ENCODE measurements at places on chromosomes 3 and 15.

- DNase-seq = no peak
Measured at GRCh38 chr3:146382386-146382785, 87.0 kb downstream of the PLSCR2 start.

GRCh38 chr15:47429376-47429775, 287.9 kb upstream of the SEMA6D start:
- DNase-seq = no peak

GRCh38 chr15:101310508-101310907, 15.5 kb upstream of the SNRPA1 start:
- DNase-seq = no peak

DNA sequence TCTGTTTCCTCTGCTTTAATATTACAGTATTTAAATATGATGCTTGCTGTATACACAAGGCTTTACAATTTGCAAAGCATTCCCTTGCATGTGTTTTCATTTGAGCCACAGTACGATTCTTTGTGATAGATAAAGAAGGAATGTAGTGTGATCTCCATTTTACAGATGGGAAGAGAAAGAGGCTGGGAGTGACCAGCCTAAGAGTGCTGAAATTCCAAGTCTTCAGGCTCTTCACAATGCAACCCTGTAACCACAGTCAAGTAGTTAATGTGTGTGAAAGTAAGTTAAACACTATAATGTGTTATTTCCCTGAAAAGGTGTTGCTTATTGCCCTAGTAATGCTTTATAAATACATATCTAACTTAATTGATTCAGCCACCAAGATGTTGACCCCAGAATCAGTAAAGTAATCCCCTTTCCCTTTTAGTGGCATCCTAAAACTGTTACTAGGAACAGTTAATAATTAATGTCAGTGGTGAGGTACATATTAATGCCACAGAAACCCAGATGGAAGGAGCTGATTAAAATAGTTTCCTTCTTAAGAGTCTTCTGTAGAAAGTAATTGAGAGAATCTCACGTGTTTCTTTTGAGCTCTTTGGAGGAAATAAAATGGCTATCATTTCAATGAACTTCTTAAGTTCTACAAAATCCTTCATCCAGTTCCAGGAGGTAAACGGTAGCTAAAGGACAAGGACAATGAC, 110.4 kb downstream of the IL12A start:
- DNase-seq = peak; percentile 19

DNA sequence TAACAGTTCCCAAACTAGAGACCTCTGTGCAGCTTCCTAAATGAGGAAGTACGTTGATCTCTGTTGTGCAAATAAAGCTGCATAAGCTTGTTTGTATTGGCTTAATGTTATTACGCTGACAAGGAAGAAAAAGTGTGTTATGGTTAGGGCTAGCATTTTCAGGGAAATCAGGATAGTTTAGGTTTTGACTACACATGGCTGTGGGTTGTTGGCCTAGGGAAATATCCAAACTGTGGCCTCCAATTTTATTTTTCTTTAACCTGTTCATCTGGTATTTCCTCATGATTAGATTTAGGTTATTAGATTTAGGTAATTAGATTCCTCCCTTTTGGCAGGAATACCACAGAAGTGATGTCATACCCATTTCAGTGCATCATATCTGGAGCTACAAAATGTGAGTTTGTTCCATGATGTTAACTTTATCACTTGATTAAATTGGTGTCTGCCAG, 8.7 kb upstream of the MCCC1 start:
- DNase-seq = no peak

DNA sequence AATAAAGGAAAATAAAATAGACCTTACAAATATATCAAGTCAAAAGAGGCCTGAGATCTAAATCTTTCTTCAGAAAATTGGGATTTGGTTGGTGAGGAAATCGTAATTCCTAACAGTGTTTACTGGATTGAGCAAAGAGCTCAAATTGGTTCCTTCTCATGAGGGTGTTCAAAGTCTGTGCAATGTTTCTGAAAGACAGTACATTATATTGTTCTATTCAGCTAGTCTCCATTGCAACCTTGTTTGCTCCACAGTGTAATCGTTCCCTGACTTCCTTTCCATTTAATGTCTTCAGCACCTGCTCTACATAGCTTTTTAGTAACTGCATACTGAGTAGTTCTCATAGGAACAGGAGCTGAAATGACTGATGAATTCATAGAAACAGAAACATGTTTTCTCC, 326.8 kb downstream of the SUCLG2 start:
- no peak for DNase-seq

- no peak for DNase-seq
Measured at GRCh38 chr3:132435224-132435910, 18.1 kb downstream of the DNAJC13 start.

DNA sequence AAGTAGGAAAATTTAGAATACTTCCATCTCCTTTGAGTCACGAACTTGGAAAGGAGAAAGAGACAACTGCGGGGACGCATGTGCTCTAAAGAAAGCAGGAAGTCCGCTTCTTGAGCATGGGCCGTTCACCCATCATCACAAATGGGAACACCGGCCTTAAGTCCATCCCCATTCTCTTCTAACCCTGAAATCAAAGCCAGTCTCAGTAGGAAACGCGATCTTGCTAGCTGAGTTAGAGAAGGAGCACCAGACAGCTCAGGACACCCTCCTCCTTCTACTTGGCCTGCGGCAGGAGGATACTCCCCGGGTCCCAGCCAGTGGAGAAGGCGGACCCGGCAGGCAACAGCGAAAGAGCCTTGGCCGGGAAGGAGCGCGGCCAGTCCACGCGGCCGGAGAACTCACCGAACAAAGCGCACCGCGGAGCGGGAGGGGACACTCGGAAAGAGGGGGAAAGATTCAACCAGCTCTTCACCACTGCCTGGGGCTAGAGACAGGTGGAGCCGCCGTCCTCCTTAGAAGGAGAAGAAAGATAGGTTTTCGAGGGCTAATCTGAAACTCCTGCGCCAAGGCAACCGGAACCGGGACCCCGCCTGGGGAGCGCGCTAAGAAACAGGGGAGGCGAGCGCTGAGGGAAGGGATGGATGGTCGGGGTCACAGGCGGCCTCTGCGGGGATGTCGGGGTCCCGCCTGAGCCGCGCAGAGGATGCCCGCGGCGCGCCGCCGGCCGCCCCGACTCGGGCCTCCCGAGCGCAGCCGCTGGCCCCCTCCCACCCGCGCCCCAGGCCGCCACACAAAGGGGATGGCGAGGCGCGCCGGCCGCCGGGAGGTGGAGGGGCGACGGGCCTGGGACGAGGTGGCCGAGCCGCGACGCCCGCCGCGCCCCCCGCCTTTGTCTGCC, 818 bp downstream of the SLC4A7 start:
- peak; percentile 18 for DNase-seq

GRCh38 chr15:72774696-72775383, 8.7 kb downstream of the ADPGK start:
- DNase-seq = no peak

DNA sequence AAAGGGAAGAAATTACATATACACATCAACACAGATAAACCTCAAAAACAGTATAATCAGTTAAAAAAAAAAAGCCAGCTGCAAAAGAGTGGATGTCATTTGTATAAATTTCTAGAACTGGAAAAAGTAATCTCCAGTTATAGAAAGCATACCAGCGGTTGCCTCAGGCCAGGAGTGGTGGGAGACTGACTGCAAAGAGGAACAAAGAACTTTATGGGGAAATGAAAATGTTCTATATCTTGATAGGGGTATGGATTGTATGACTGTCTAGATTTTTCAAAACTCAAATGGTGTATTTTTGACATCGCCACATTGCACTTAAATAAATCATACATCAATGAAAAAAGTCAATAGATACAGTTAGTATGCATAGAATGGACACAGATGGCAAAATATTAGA, 241.6 kb downstream of the SCAPER start:
- no peak for DNase-seq

DNA sequence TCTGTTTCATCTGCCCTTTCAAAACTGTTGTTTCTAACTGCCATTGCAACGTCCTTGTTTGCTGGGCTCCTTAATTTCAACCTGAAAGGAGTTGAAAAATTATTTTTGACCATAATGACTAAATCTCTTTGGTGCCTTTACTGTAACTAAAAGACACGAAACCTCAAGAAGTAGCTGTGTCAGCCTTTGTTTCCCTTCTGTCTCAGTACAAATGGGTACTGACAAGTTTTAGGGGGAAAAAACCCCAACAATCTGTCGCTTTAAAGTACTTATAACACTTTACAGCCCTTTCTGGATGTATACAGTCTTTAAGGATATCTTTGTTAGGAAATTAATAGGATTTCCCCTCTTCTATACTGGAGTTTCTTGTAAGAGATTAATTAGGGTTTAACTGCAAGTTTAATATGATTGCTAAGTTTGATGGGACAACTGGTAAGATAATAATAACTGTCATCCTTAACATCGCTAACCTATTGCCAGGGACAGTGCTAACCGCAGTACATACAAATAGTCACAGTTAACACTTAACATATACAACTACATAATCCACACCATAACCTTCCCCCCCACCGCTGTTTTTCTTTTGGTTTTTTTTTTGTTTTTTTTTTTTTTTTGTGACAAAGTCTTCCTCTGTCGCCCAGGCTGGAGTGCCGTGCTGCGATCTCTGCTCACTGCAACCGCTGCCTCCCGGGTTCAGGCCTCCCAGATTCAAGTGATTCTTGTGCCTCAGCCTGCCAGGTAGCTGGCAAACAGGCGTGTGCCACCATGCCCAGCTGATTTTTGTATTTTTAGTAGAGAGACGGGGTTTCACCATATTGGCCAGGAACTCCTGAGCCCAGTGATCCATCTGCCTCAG, 1.7 kb downstream of the GXYLT2 start:
- no peak for DNase-seq

- DNase-seq = no peak
Measured at GRCh38 chr3:13087320-13087990, 14.2 kb upstream of the IQSEC1 start.

DNA sequence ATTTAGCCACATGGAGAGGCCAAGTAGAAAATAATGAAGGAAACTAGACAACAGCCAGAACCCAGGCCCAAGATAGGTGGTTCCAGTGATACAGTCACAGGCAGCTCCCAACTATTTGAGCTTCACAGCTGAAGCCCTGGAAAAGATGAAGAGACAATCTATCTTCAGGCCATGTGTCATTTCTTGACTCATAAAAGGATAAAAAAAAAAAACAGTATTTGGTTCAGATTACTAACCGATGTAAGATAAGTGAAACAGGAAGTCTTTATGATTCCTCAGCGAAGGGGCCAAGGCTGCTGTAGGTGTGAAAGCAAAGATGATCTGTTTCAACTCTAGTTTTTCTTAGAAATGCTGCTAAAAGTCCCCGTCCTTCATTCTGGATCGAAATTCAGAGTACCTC, 394.6 kb downstream of the ZNF385D start:
- no peak for DNase-seq

DNA sequence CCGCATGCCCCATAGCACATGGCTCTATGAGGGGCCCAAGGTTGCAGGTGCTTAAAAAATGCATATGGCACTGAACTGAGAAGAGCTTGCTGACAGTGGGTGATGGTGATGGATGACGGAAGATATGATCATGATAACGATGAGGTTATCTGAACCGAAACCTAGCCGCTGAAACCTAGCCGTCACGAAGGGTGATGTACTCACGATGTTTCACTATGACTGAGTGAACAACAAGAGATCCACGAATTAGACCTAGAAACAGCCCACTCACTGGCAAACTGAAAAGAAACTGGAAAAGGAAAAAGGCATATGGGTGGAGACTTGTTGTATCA, 57.6 kb upstream of the BCL6 start:
- peak; percentile 10 for DNase-seq

DNA sequence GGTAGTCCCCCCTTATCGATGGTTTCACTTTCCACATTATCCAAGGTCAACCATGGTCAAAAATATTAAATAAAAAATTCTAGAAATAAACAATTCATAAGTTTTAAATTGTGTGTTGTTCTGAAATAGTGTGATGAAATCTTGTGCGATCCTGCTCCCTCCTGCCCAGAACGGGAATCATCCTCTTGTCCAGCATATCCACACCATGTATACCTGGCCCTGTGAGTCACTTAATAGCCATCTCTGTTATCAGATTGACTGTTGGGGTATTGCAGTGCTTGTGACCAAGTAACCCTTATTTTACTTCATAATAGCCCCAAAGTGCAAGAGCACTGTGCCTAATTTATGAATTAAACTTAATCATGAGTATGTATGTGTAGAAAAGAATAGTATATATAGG, 19.1 kb downstream of the FAM81A start:
- DNase-seq = no peak

DNA sequence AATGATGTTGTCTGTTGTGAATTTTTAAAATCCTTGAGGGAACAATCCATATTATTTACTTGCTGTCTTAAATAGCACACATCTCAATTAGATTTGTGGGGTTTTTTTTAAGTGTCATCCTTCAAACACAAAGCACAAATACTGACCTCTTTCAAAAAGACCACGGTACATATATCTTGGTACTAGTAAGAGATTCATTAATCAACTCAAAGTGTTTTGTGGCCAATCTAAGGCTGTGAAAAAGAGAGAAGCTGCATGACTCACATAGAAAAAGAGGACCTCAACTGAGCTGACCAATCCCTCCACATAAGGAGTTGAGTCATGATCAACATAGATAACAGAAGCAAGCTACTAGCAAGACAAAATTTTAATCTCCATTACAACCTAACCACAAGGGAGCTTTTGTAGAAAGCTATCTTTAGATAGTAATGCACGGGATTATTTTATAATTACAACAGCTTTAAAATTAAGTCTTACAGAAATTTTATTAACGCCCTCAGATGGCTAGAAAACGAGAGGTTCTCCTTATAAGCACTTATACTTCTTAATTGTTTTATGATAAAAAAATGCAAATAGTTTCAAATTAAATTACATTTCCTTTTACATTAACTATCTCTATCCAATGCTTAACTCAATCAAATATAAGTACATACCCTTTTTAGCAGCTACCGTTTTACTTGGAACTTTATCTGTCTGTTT, 60.5 kb downstream of the TOP2B start:
- DNase-seq = no peak

DNA sequence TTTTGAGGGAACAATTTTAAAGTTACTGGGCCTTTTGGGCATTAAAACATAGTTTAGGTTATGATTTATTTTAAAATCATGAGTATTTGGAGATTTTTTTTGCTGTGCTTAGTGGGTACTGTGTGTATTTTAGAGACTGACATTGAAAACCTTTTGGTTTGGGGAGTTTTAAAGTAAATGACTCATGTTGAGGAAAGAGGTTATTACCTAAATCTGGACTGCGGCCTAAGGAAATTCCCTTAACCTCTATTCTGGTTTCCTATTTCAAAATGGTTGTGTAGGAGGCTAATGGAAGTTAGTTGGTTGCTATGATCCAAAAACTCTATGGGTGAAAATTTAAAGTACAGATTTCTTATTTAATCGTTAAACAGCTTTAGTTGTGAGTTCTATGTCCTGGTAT, 57.3 kb upstream of the DPH6 start:
- DNase-seq = no peak

All from GM19239 (cell line).